ENCODE measurements at places on chromosomes 7 and 10. TPM values are rescaled to one million over a fixed set of nuclear protein-coding genes. Genes with fewer than 3 reads are reported as not detected.

GRCh38 chr7:113087071-113087998, 708 bp upstream of the GPR85 start:
- no peaks in the 10 kb centered on the region for H3K27me3 ChIP-seq
- H3K4me1 ChIP-seq, result no peaks in the 10 kb centered on the region
- H3K36me3 ChIP-seq, result no peaks in the 10 kb centered on the region
- H3K27ac ChIP-seq, result no peak overlapping the region
- no peak for DNase-seq

DNA sequence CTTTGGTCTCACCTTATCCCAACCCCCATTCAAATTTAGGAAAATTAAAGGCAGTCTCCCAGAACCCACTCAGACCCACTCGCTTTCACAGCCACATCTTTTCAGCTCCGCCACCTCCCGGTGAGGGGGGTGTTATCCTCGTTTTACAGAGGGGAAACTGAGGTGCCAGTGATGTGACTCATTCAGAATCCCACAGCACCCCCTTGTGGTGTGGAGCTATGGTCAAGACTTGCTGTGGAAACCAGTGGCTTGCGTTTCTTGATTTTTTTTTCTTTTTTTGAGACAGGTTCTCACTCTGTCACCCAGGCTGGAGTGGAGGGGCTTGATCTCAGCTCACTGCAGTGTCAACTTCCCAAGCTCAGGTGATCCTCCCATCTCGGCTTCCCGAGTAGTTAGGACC, 27.6 kb downstream of the SLC35G1 start:
- H3K36me3 ChIP-seq, result no peaks in the 10 kb centered on the region
- H3K27me3 ChIP-seq, result no peaks in the 10 kb centered on the region
- H3K4me1 ChIP-seq, result no peaks in the 10 kb centered on the region
- no peak overlapping the region for H3K4me3 ChIP-seq

GRCh38 chr10:48498940-48499510, 105.8 kb downstream of the ARHGAP22 start:
- no peaks in the 10 kb centered on the region for H3K4me1 ChIP-seq
- no peaks in the 10 kb centered on the region for H3K27me3 ChIP-seq
- no peak overlapping the region for H3K4me3 ChIP-seq
- no peak overlapping the region for H3K27ac ChIP-seq
- no peaks in the 10 kb centered on the region for H3K36me3 ChIP-seq
- DNase-seq, result no peak

DNA sequence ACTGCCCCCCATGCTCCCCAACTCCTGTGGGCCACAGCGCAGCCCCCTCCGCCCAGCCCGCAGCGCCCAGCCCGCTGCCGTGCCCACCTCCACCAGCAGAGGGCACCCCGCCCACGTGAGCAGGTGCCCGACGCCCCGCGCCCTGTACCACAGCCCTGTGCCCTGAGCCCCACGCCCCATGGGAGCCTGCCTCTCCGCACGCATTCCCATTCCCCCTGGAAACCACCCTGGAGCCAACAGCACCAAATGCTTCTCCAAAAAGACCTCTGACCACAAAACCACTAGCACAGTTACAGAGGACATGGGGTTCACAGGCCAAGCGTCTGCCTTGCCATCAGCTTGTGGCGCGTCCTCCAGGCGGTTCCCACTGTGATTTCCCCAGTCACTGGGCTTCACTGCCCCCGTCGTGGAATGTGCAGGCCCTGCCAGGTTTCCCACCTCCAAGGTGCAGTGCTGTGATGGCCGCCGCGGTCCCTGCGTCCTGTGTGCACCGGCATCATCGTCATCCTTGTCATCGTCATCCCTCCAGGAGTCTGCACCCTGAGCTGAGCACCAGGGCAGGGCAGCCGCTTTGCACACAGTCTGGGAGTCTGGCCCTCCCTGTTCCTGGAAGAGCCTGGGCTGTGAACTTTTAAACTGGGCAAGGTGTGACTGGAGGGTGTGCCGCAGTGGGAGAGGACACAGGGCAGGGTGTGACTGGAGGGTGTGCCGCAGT, 61.7 kb downstream of the PWWP2B start:
- H3K27me3 ChIP-seq, result no peaks in the 10 kb centered on the region
- DNase-seq, result no peak
- H3K27ac ChIP-seq, result no peak overlapping the region

GRCh38 chr7:117673367-117673766, 193.5 kb downstream of the CFTR start:
- no peak overlapping the region for H3K4me3 ChIP-seq
- H3K27ac ChIP-seq, result peak overlapping the region; percentile 28
- no peaks in the 10 kb centered on the region for H3K27me3 ChIP-seq
- H3K36me3 ChIP-seq, result no peaks in the 10 kb centered on the region
- no peaks in the 10 kb centered on the region for H3K4me1 ChIP-seq

DNA sequence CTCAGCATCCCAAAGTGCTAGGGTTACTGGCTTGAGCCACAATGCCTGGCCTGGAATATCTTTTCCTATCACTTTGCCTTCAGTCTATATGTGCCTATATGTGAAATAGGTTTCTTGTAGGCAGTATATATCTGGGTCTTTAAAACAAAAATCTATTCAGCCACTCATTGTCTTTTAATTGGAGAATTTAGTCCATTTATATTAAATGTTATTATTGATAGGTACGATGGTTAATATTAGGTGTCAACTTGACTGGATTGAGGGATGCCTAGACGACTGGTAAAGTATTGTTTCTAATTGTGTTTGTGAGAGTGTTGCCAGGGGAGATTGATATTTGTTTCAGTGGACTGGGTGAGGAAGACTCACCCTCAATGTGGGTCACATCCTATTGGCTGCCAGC, 73.4 kb downstream of the FBXL13 start:
- H3K4me1 ChIP-seq, result no peaks in the 10 kb centered on the region
- no peaks in the 10 kb centered on the region for H3K27me3 ChIP-seq
- no peaks in the 10 kb centered on the region for H3K36me3 ChIP-seq
- no peak overlapping the region for H3K27ac ChIP-seq

- peaks cover 9% of the 10 kb centered on the region for H3K4me1 ChIP-seq
- H3K4me3 ChIP-seq, result no peak overlapping the region
- H3K27me3 ChIP-seq, result no peaks in the 10 kb centered on the region
- no peak overlapping the region for H3K27ac ChIP-seq
Observed at GRCh38 chr7:1815051-1815481, 145.0 kb downstream of the ELFN1 start.

DNA sequence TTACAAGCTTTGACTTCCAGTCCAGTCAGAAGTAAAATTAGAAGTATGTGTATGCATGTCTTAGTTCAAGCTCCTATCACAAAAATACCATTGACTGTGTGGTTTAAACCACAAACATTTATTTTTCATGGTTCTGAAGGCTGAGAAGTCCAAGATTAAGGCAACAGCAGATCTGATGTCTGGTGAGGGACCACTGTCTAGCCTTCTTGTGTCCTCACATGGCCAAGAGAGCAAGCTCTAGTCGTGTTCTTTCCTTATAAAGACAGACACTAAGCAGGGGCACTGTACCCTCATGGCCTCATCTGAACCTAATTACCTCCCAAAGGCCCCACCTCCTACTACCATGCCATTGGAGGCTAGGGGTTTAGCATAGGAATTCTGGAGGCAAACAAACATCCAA, 41.3 kb upstream of the ARL4A start:
- no peaks in the 10 kb centered on the region for H3K27me3 ChIP-seq
- H3K4me1 ChIP-seq, result no peaks in the 10 kb centered on the region
- H3K4me3 ChIP-seq, result no peak overlapping the region
- no peaks in the 10 kb centered on the region for H3K36me3 ChIP-seq
- DNase-seq, result no peak
- H3K27ac ChIP-seq, result no peak overlapping the region

- H3K4me1 ChIP-seq, result no peaks in the 10 kb centered on the region
- no peak overlapping the region for H3K4me3 ChIP-seq
- no peak for DNase-seq
- H3K27ac ChIP-seq, result no peak overlapping the region
Observed at GRCh38 chr7:83060218-83060617, 102.5 kb downstream of the PCLO start.

DNA sequence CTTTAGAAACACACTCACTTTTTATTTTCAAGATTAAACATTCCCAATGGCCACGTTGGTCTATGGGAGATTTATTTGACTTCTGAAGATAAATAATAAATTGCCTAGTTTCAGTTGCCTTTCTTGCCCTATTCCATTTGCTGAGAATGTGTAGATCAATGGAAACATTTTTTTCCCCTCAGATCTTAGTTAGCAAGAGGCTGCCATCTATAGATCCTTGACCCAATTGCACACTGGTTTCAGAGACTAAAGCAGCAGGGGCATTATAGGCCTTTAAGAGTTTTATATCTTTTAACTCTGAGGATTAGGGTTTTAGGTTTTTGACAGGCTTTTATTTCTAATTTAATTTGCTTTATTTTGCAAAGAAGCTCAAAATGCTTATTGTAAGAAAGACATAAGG, 163.2 kb upstream of the GPR26 start:
- no peak overlapping the region for H3K4me3 ChIP-seq
- no peak for DNase-seq
- H3K27me3 ChIP-seq, result no peaks in the 10 kb centered on the region
- no peaks in the 10 kb centered on the region for H3K4me1 ChIP-seq
- no peaks in the 10 kb centered on the region for H3K36me3 ChIP-seq
- H3K27ac ChIP-seq, result no peak overlapping the region

DNA sequence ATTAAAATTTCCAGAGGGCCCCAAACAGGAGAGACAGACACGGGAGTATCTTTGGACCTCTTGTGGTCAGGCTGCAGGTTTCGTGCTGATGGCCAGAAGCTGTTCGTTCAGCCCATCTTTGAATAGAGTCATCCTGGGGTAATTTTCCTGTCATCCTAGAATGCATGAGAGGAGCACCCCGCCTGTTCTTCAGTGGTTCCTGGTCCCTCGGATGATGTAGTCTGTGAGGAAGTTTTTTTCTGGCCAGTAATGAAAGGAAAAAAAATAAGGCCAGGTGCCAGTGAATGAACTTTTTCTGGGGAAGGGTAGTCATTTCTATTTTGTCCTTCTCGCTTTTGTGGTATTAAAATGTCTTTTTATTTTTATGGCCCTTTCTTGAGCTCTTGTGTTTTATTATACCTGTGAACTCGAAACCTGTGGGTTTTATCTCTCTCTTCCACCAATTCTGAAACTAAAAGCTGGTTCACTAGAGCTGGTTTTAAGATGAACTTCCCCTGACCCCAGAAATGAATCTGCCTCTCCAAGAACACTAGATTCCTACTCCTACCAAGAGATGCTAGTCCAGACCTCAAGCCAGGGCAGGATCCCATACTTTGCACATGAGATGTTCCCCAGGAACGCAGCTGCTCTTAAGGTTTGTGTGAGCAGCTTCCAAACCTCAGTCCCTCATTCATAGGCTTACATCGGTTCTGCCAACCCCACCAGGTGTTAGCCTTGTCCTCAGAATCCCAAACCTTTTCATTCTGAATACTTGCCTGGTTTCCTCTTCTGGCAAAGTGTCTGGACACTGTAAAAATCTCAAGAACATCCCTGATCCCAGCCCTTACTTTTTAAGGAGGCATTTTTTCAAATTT, 15.4 kb upstream of the MEST start:
- no peaks in the 10 kb centered on the region for H3K36me3 ChIP-seq
- no peak overlapping the region for H3K27ac ChIP-seq
- no peaks in the 10 kb centered on the region for H3K27me3 ChIP-seq
- no peak for DNase-seq

DNA sequence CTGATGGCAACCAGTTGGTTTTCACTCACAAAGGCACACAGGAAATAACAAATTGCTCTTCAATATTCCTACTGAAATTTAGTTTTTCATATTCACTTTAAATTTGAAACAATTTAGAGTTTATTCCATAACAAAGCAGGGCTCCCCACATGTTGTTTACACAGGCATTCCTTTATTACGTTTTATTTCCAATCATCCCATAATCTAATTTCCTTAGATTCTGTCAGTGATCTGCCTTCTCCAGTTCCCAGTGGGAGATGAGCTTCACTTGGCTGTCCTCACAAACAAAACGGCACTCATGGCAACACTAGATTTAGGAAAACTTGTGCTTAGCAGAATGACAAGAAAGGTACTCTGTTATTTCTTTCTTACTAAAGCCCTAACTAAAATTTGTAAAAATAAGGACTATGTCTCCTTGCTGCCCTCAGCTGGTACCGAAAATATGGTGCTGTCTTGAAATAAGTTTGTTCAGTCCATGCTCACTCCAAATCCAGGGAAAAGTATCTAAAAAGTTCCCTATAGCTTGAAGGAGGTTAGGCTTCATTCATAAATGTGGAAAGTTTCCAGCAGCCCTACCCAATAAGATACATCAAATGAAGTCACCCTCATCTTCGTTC, 23.0 kb downstream of the PHYH start:
- no peak overlapping the region for H3K4me3 ChIP-seq
- H3K36me3 ChIP-seq, result no peaks in the 10 kb centered on the region
- DNase-seq, result no peak
- H3K4me1 ChIP-seq, result peaks cover 3% of the 10 kb centered on the region

- no peak overlapping the region for H3K27ac ChIP-seq
- H3K4me3 ChIP-seq, result no peak overlapping the region
- no peaks in the 10 kb centered on the region for H3K27me3 ChIP-seq
Observed at GRCh38 chr10:95404462-95404858, 113.7 kb upstream of the PDLIM1 start.

GRCh38 chr7:149865437-149865836, 8.3 kb upstream of the ATP6V0E2 start:
- DNase-seq, result no peak
- no peak overlapping the region for H3K27ac ChIP-seq
- H3K27me3 ChIP-seq, result no peaks in the 10 kb centered on the region
- no peak overlapping the region for H3K4me3 ChIP-seq
- H3K4me1 ChIP-seq, result no peaks in the 10 kb centered on the region

DNA sequence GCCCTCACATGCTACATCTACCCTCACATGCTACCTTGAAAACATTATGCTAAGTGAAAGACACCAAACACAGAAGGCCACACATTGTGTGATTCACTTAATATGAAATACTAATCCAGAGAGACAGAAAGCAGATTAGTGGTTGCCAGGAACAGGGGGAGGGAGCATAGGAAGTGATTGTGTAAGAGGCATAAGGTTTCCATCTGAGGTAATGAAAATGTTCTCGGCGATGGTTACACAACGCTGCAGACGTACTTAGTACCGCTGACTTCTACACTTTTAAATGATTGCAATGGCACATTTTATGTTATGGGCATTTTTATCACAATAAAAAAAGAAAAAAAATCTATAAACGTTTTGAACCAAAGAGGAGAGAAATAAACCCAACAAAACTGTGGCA, 742.3 kb downstream of the TYW1 start:
- DNase-seq, result peak; percentile 66
- no peaks in the 10 kb centered on the region for H3K27me3 ChIP-seq
- H3K4me1 ChIP-seq, result no peaks in the 10 kb centered on the region
- H3K27ac ChIP-seq, result no peak overlapping the region

DNA sequence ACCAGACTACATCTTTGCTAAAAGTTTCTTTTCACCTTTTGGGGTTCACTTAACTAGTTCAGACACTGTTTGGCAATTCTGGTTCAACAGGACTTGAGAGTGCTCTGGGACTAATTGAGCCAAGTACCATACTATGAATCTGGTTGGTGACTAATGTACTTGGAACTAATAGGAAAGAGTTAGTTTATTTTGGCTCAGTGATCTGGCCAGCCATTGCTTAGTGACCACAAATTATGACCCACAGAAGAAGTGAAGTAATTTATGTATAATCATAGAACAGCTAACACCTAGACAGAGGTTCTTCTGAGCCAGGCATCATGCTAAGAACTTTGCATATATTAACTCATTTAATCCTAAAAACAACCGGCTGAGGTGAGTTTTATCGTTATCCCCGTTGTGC, 126.5 kb upstream of the JCAD start:
- H3K27me3 ChIP-seq, result no peaks in the 10 kb centered on the region
- peak overlapping the region; percentile 51 for H3K27ac ChIP-seq
- no peak for DNase-seq
- no peak overlapping the region for H3K4me3 ChIP-seq

The TMEM178B gene
- total RNA-seq, result 5.2 TPM

The COL26A1 gene
- total RNA-seq, result 3.8 TPM

The CEP55 gene
- total RNA-seq, result 0.14 TPM

The CPN1 gene
- total RNA-seq, result not detected

The LBX1 gene
- total RNA-seq, result not detected

The SEMA3E gene
- total RNA-seq, result 2.6 TPM

The DLX5 gene
- total RNA-seq, result 0.64 TPM

The SFTPD gene
- 2.1 TPM for total RNA-seq
